ENCODE measurements at places on chromosomes 4 and X.

- no peak for DNase-seq
Observed at GRCh38 chr4:94909645-94910044, 151.9 kb downstream of the BMPR1B start.

- no peak for DNase-seq
Observed at GRCh38 chr4:87067124-87067885, 132.5 kb downstream of the AFF1 start.

DNA sequence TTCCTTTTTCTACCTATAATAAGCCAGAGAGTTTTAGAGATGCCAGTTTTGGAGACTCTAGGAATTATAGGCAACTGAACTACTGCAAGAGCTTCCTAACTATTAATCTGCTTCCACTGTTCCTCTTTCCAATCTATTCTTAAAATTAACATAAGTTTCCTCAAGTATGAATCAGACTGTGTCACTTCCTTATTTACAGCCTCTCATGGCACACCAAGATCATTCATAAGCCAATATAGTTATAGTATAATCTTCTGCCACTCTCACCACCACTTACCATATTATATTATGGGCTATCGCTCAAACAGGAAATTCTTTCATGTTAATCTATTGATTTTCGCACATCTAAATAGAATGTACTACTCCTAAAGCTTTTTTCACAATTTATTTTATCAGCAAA lies 383.5 kb downstream of the STPG2 start:
- DNase-seq, result no peak

- no peak for DNase-seq
Observed at GRCh38 chr4:112704991-112705845, 68.3 kb downstream of the LARP7 start.

- DNase-seq, result no peak
Observed at GRCh38 chr4:135548711-135549110, 1347.1 kb upstream of the PABPC4L start.
